ENCODE measurements at places on chromosomes 11 and 22. TPM values are rescaled to one million over a fixed set of nuclear protein-coding genes. Genes with fewer than 3 reads are reported as not detected.

Gene OR51B5
- not detected for total RNA-seq

Gene B4GAT1
- 31.9 TPM for total RNA-seq

Gene P2RX3
- 4.0 TPM for total RNA-seq

Gene NUDT8
- total RNA-seq: 10.3 TPM

Gene PES1
- 71.3 TPM for total RNA-seq

Gene CCND1
- total RNA-seq: 299 TPM

Gene TRIM48
- not detected for total RNA-seq

Gene SCN2B
- 2.8 TPM for total RNA-seq

Gene SCUBE1
- 42.8 TPM for total RNA-seq

Gene PATE3
- total RNA-seq: not detected

Gene FAM89B
- total RNA-seq: 56.1 TPM

Gene PLAAT4
- total RNA-seq: 152 TPM

Gene C11orf91
- total RNA-seq: not detected

Gene BATF2
- 1.0 TPM for total RNA-seq

Gene PYGM
- total RNA-seq: 2.0 TPM

Gene ZNF280A
- not detected for total RNA-seq

Gene SLC6A5
- not detected for total RNA-seq

Gene LRRC10B
- 3.2 TPM for total RNA-seq

Gene GPR83
- total RNA-seq: 0.36 TPM

Gene OR52H1
- not detected for total RNA-seq

Gene SLC22A12
- total RNA-seq: not detected

Gene ADM2
- total RNA-seq: 10.2 TPM

Gene NXPE4
- total RNA-seq: not detected

Gene IGLL1
- total RNA-seq: not detected

Gene JHY
- total RNA-seq: 3.7 TPM

Gene CTTN
- 264 TPM for total RNA-seq

Gene C11orf86
- total RNA-seq: 2.6 TPM

Gene OSBP2
- 8.1 TPM for total RNA-seq

Gene CCDC88B
- total RNA-seq: 2.8 TPM

Gene LARGE2
- 12.4 TPM for total RNA-seq

Gene GVQW3
- total RNA-seq: 9.9 TPM

Gene HTR3A
- total RNA-seq: 0.27 TPM

Gene MRGPRX3
- total RNA-seq: not detected

Gene MFRP
- not detected for total RNA-seq

Gene PGM2L1
- 10.3 TPM for total RNA-seq

Gene C11orf42
- total RNA-seq: not detected

Gene HPX
- total RNA-seq: 1.5 TPM

Gene KDELR3
- total RNA-seq: 24.2 TPM

Gene SCN3B
- total RNA-seq: 2.5 TPM
